Cardiac muscle cell (in vitro differentiated cells and primary cell): ENCODE measurements at places on chromosomes 11 and 22. TPM values are rescaled to one million over a fixed set of nuclear protein-coding genes. Genes with fewer than 3 reads are reported as not detected.

The DLAT gene
- total RNA-seq: 70.6 and 77.9 TPM in 2 replicates

- DNase-seq: no peak
Observed at GRCh38 chr22:23373601-23374000, 193.3 kb downstream of the BCR start.

DNA sequence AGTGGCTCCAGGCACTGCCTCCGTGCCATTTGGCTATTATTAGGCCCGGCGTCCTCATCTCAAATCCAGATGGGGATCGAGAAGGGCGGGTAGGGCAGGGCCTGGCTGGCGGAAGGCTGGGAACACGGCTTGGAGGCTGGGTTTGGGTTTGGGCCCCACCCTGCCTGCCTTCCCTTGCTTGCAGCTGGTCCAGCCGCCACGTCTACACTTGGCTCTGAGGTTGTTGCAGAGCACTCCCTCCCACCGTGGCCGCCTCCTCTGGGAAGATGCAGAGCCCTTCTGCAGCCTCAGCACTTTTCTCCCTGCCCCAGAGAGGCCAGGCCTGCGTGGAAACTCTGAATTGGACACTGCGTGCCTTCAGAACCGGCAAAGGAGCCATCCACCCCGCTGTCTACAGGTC, 5.2 kb upstream of the SMTN start:
- DNase-seq: no peak

The MPPED2 gene
- total RNA-seq: 19.9 and 32.5 TPM in 2 replicates

DNA sequence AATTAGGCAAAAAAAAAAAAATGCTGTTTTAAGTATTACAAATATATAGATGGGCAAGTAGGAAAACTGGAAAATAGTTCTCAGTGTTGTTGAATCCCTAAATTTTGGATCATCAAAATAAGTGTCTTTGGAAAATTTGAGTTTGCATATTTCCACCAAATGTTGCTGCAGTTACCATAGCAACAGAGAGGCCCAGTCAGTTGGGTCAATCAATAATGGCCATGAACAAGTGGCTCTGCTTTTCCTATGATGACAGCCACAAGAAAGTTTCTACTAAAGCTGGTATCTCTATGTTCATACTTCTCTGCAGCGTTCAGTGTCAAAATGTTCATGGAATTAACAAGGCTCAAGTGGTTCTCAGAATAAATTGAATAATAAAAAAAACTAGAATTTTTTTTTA, 79.1 kb downstream of the SERGEF start:
- DNase-seq: no peak

DNA sequence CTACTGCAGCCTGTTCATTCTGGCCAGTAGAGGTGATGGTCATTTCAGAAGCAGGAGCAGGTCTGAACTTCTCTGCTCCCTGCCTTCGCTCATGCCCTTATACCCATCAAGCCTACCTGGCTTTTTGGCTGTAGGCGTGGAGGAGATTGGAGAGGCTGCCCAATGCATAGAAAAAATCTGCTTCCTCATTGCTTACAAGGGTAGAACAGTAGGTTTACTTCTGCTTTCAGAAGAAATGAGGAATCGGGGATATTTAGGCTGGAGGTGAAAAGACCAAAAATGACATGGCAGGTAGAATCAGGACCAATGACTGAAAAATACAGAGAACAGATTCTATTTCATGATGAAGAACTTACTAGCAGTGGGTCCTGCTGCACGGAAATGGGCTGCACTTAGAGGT, 72.9 kb upstream of the YWHAH start:
- no peak for DNase-seq
